ENCODE measurements at places on chromosomes 3 and 15.

GRCh38 chr3:195250473-195251251, 20.3 kb downstream of the XXYLT1 start:
- no peak for DNase-seq

DNA sequence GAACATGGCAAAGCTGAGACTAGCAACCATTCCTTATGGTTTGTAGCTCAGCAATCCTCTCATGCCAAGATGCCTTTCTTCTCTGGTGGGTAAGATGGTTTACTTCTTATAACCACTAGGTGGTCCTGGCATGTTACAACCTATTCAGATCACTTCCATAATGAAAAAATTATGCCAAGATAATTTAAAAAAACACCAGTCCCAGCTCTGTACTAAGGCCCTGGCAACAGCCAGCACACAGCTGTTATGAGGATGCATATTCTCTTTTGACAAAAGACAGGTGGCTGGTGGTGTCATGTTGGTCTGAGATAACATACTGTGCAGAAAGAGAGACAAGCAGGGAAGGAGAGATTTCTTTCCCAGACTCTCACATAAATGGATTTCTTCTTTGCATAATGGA, 65.7 kb upstream of the FRMD4B start:
- no peak for DNase-seq

- no peak for DNase-seq
Observed at GRCh38 chr15:59255680-59256336, 49.2 kb downstream of the LDHAL6B start.

DNA sequence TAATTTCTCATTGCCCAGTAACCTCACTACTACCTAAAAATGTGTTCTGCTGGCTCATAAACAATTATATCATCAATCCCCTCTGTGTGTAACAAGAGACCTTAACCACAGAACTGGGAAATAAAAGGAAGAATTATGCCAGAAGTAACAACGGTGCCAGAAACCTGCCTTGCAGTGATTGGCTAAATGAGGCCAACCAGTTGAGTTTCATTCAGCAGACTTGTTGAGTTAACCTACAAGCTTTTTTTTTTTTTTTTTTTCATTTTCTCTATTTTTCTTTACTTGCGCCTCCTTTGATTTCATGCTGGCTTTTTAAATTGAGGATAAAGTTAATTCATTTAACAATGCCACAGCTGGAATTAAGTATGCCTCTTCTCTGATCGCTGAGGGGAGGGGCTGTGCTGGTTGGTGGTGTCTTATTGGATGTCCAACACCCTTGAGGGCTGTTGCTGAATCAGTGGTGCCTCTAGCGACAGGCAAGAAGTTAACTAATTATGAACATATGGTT, 30.0 kb upstream of the GMNC start:
- DNase-seq, result no peak

GRCh38 chr3:69276884-69277283, 109.0 kb downstream of the FRMD4B start:
- no peak for DNase-seq

GRCh38 chr3:20842594-20843436, 656.8 kb upstream of the SGO1 start:
- DNase-seq, result no peak

- no peak for DNase-seq
Observed at GRCh38 chr3:98980915-98981596, 79.6 kb upstream of the DCBLD2 start.

- DNase-seq, result peak; percentile 32
Observed at GRCh38 chr3:58093574-58094195, 85.5 kb downstream of the FLNB start.

GRCh38 chr3:113897373-113897777, 50.4 kb upstream of the ZDHHC23 start:
- DNase-seq, result no peak

- peak; percentile 94 for DNase-seq
Observed at GRCh38 chr3:185549122-185549521, 3.3 kb downstream of the LIPH start.

- DNase-seq, result no peak
Observed at GRCh38 chr3:166405896-166406295, 568.7 kb upstream of the BCHE start.

DNA sequence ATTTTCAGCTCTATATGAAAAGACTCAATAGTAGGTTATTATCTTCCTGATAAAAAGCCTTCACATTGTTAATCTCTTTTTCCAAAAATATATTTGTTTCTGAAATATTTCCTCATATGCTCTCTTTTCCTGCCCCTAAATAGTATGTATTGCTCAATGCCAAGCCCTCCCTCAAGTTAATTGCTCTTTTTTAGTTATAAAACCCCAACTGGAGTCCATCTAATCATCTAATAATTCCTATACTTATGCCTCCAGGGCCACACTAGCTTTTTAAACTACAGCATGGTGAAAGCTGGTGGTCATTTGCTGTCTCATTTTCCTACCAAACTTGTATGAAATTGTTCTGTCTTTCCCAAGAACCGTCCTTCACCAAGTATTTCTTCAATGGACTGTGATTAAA, 26.7 kb downstream of the AQP9 start:
- no peak for DNase-seq

- DNase-seq, result no peak
Observed at GRCh38 chr3:98552232-98553020, 20.6 kb downstream of the GPR15 start.

DNA sequence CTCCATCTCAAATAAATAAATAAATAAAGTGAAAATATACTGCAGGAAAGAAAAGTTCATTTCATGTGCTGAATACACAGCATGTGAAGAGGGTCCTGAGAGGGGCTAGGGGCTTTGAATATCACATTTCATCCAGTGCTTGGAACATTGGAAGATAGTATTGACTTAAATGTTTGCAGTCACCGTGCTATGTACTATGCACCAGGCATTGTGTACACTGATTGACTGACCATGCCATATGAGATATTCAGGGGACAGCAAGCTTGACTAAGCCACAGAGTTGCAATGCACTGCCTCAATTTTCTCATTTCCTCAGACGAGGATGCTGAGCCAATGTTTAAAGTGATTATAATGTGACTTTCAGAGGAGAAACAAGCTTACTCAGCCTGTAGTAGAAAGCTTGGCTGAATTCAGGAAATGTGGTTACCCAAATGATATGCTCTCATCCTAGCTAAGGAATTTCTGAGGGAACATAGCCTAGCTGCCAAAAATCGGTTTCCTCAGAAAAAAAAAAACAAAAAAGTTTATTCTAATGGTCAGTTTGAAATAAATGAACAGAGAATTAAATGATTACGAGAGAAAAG, 557.9 kb downstream of the FGF12 start:
- no peak for DNase-seq

GRCh38 chr15:62444104-62445022, 279.3 kb upstream of the C2CD4B start:
- DNase-seq, result peak; percentile 77

GRCh38 chr15:40360015-40360414, 2.0 kb downstream of the DISP2 start:
- DNase-seq, result no peak

GRCh38 chr3:191352014-191352413, 21.7 kb upstream of the UTS2B start:
- DNase-seq, result no peak

DNA sequence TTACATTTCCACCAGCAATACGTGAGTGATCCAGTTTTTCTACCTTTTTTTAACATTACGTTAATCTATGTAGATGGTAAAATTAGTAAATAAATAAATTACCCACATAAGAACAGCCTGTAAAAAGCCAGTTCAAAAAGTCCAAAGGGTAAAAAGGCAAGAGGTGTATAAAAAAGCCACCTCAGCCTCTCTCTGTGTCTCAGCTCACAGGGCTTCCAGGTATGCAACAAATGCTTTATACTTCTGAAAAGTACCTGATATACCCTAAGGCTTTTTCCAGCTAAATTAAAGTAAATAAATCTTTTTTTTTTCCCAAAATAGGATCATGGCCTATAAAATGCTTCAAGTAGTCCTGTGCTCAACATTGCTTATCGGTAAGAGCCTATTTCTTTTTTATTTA, at the start of gene C3orf85:
Gene C3orf85 (plus strand): TSS at position 197 of the 400 bp plus-strand sequence. CDS start 129 bp downstream, at position 326.
- no peak for DNase-seq

DNA sequence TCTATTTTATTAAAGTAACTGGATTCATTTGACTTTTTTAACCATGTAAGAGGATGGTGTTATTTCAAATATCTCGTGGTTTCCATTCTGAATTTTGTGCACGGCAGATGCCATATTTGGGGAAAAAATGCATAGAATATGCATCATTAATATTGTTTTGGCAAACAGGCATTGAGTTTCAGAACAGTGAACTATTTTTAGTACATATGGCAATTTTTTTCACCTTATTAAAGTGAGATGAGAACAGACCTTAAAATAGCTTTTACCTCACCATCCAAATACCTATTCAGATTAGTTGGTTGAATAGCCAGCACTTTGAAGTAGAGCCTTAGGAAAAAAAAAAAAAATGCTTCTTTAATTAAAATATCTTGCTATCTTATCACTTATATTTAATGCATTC, 117.3 kb upstream of the FLNB start:
- DNase-seq, result peak; percentile 49

DNA sequence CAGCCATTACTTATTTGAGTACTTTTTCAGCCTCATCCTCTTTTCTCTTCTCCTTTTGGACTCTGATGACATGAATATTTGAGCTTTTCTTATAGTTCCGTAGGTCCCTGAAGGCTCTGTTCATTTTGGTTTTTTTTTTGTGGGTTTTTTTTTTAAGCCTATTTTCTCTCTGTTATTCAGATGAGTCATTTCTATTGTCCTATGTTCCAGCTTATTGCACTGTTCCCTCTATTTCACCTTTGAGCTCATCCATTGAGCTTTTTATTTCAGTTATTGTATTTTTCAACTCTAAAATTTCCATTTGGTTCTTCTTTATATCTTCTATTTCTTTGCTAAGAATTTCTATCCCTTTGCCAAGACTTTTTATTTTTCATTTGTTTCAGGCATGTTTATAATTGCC, 7.2 kb upstream of the MGLL start:
- no peak for DNase-seq

DNA sequence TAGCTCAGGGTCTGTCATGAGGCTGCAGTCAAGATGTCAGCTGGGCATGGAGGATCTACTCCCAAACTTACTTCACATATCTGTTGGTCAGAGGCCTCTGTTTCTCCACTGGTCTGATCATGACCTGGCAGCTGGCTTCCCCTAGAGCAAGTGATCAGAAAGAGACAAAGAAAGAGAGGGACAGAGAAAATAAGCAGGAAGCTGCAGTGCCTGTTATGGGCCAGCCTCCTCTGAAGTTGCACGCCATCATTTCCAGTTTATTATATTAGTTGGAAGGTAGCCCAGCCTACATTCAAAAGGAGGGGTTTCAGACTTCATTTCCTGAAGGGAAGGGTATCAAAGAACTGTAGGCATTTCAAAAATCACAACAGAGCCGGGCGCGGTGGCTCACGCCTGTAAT, 5.0 kb upstream of the RPP25 start:
- no peak for DNase-seq

GRCh38 chr3:40886660-40887425, 312.5 kb upstream of the CTNNB1 start:
- DNase-seq, result no peak

- no peak for DNase-seq
Observed at GRCh38 chr3:48565591-48566400, 2.2 kb upstream of the UCN2 start.

- no peak for DNase-seq
Observed at GRCh38 chr15:29681166-29681845, 141.0 kb downstream of the TJP1 start.

GRCh38 chr3:81492040-81492439, 269.4 kb downstream of the GBE1 start:
- DNase-seq, result no peak
